ENCODE measurements at places on chromosomes 3 and 15. TPM values are rescaled to one million over a fixed set of nuclear protein-coding genes. Genes with fewer than 3 reads are reported as not detected.

LMCD1 gene
- total RNA-seq, result 49.6 TPM

GOLGA6L7 gene
- not detected for total RNA-seq

EAF2 gene
- 2.6 TPM for total RNA-seq

DPH6 gene
- 17.6 TPM for total RNA-seq

ABI3BP gene
- 28.8 TPM for total RNA-seq

RBP2 gene
- not detected for total RNA-seq

BTBD1 gene
- 158 TPM for total RNA-seq

PARP15 gene
- 0.40 TPM for total RNA-seq

HHLA2 gene
- total RNA-seq, result not detected

TMPRSS7 gene
- total RNA-seq, result not detected

CORO2B gene
- 6.6 TPM for total RNA-seq

EIF3J gene
- total RNA-seq, result 92.7 TPM

SQOR gene
- total RNA-seq, result 18.5 TPM

SKOR1 gene
- total RNA-seq, result 0.11 TPM

ANKRD63 gene
- 0.65 TPM for total RNA-seq

PPP1R14D gene
- not detected for total RNA-seq

STAC gene
- 0.43 TPM for total RNA-seq

CILP gene
- 3.5 TPM for total RNA-seq

TWF2 gene
- total RNA-seq, result 131 TPM

PLA2G4D gene
- total RNA-seq, result not detected

ALDH1A3 gene
- total RNA-seq, result 2.9 TPM

COL6A5 gene
- total RNA-seq, result not detected

PLA2G4B gene
- 3.6 TPM for total RNA-seq

MYO5C gene
- 2.3 TPM for total RNA-seq

FHIT gene
- total RNA-seq, result 21.5 TPM

TLR9 gene
- total RNA-seq, result 0.32 TPM

B3GALNT1 gene
- 53.8 TPM for total RNA-seq

FETUB gene
- not detected for total RNA-seq

SLC24A5 gene
- total RNA-seq, result not detected

FGD5 gene
- 15.2 TPM for total RNA-seq

GPR149 gene
- total RNA-seq, result not detected

NDUFAF3 gene
- total RNA-seq, result 165 TPM

GOLGA6L25 gene
- total RNA-seq, result not detected

CFAP100 gene
- total RNA-seq, result not detected

DAZL gene
- total RNA-seq, result not detected

FAM3D gene
- not detected for total RNA-seq

ZNF620 gene
- total RNA-seq, result 1.0 TPM

CCR9 gene
- total RNA-seq, result not detected

ABCF3 gene
- total RNA-seq, result 69.3 TPM

PTH1R gene
- total RNA-seq, result 11.8 TPM

MED12L gene
- 0.67 TPM for total RNA-seq

CATSPER2 gene
- 1.1 TPM for total RNA-seq

CLDN16 gene
- not detected for total RNA-seq
